ENCODE measurements at places on chromosomes 1 and 21. TPM values are rescaled to one million over a fixed set of nuclear protein-coding genes. Genes with fewer than 3 reads are reported as not detected.

Gene CACNA1E
- 0.12 TPM for total RNA-seq

DNA sequence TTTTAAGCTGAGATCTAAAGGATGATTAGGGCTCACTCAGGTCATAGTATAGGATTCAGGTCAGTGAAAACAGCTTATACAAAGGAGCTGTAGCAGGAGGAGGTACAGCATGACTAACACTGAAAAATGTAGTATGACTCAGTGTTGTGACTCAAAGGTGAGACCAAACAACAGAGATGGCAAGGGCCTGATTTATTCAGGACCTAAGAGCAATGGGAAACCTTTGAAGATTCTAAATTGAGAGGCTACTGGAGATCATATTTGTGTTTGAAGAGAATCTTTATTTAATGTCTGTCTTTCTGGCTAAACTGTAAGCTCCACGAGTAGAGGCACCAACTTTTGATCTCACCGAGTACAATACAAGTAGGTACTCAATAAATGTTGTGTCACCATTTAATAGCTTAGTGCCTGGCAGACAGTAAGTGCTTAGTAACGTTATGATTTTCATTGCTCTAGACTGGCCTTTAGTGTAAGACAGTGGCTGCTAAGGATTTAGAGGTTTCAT is 43.5 kb downstream of the PRKAA2 start:
- DNase-seq, result no peak

DNA sequence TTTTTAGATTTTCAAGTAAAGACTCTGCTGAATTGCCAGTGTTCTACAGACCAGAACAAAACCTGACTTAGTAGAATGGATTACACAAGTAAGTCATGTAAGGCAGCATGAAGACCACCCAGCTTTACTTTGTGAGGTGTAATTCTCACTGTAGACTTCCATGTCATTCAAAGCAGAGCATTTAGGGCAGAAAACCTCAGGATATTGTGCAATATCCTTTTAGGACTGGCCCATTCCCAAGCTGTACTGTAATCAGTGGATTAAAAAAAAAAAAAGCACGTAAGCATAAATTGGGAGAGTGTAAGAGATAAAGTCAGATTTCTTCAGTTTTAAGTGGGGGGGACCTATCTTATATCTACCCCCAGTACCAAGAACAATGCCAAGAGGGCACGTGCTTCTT is 380.5 kb upstream of the PRMT6 start:
- no peak for DNase-seq

Gene KRTAP6-2
- total RNA-seq, result not detected

DNA sequence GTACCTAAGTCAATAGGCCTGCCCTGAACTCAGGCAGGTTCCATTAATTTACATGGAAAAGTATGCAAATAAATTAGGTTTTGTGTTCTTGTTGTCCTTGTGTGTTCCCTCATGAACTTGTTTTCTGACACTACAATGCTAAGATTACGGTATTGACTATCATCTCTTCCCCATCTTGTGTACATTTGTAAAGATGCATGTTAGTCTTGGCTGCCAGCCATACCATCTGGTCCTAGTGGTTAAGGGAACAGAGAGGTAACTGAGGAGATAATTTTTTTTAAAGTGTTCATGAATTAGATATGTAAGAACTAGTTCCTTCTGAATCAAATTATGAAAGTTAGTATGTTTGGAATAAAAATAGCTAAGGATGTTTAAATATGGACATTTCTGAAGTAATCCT is 167.6 kb upstream of the ADAMTS5 start:
- no peak for DNase-seq

DNA sequence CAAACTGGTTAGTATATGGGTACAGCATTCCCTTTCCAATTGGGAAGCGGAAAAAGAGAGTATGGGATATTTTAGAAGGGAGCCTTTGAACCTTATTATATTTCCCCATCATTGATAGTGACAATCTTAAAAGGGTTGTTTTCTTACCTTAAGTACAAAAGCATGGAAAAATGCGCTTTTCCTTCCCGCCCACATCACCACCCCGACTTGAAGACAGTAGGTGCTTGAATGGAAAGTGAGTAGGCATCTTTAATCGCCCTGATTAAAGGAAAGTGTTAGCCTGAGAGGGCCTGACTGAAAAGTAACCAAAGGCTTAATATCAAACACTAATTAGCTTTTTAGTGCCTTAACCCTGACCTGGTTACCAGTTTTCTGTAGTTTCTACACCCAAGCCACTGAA is 15.4 kb downstream of the GGPS1 start:
- DNase-seq, result no peak

Gene LUZP1
- total RNA-seq, result 15.2 TPM

Gene CEP350
- 30.8 TPM for total RNA-seq

GRCh38 chr1:247407180-247407616 is 8.8 kb upstream of the NLRP3 start:
- DNase-seq, result no peak

GRCh38 chr1:159473335-159473734 is 33.8 kb downstream of the OR10J1 start:
- DNase-seq, result no peak

DNA sequence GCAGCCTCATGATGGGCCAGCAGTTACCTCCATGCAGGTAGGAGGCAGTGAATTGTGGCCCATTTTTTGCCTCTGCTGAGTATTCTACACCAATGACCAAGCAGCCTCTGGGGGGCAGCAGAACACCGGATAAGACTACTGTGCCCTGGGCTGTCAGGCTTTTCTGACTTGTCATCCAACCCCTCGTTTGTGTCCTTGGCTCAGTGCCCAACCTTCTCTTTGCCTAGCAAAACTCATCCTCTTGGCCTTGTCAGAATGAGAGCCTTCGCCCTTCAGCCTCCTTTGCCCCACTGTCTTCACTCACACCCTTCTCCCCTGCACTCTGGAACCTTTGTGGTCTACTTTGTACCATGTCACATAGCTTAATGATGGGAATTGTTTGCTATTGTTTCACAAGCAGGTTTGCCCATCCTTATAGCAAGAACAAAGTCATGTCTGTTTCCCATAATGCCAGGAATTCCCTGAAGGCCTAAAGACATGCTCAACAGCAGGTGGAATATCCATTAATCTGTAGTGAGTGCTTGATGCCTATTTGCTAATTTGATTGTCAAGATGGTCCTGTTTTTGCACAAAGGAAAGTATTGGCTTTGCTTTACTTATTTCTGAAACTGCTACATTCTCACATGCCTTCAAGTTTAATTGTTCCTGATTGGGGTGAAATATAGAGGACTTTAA is 255.9 kb downstream of the HHAT start:
- peak; percentile 71 for DNase-seq

DNA sequence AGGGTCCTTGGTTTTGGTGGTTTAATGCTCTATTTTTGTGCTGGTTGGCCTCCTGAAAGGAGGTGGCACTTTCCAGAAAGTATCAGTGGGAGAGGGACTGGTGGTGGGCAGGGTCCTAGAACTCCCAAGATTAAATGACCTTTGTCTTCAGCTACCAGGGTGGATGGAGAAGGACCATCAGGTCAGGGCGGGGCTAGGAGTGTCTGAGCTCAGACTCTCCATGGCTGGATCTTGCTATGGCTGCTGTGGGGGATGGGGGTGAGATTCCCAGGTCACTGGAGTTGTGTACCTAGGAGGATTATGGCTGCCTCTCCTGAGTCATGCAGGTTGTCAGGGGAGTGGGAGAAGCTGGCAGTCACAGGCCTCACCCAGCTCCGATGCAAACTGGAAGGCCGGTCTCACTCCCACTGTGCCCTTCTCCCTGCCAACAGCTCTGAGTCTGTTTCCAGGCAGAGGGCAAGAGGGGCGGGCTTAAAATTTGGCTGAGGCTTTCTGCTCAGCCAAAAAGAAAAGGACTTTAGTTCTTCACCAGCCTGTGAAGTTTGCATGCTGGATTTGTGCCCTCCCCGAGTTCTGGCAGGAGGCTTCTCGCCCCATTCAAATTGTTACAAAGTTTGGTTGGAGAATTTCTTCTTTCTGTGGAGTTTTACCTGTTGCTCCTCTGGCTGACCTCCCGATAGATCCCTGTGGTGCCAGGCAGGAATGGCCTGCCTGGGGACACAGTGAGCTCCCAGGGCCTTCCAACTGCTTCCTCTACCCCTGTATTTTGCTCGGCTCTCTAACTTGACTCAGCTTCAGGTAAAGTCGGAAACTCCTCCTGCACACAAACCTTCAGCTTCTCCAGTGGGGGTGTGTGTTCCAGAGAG is 13.1 kb upstream of the KYAT3 start:
- no peak for DNase-seq

All from pancreas (tissue), 10 donors.